ENCODE measurements at places on chromosomes 7 and 10. TPM values are rescaled to one million over a fixed set of nuclear protein-coding genes. Genes with fewer than 3 reads are reported as not detected.

DNA sequence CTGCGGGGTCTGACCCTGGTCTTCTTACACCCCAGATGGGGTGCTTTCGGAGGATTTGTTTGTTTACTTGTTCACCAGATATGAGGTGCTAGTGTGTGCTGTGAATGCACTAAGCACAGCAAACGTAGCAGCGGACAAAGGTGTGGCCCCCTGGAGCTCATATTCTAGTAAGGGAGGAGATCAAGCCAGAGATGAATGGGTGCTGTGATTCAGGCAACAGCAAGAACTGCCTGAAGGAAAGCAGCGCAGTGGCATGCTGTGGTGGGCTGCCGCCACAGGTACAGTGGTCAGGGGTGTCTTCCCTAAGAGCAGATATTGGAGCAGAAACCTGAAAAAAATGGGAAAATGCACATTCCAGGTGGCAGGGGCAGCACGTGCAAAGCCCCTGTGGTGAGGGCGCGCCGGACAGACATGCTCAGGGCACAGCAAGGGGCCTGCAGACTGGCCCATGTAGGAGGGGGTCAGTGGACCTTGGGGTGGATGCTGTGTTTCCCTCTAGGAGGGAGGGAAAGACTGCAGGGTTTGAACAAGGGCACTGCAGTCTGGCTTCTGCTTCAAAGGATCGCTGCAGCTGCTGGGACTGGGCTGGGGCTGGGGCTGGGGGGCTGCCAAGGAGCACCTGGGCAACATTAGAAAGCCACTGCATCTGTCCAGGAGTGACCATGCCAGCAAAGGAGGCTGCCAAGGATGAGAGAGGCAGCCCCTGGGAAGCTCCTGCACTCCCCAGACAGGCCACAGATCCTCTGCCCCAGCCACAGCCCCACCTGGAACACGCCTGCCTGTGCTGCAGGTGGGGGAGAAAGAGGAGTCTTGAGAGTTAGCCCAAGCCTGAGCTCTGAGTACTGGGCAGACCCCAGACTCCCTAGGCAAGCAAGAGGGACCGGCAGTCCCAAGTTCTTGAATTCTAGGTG is 927 bp upstream of the DEPP1 start:
- no peak for DNase-seq

DNA sequence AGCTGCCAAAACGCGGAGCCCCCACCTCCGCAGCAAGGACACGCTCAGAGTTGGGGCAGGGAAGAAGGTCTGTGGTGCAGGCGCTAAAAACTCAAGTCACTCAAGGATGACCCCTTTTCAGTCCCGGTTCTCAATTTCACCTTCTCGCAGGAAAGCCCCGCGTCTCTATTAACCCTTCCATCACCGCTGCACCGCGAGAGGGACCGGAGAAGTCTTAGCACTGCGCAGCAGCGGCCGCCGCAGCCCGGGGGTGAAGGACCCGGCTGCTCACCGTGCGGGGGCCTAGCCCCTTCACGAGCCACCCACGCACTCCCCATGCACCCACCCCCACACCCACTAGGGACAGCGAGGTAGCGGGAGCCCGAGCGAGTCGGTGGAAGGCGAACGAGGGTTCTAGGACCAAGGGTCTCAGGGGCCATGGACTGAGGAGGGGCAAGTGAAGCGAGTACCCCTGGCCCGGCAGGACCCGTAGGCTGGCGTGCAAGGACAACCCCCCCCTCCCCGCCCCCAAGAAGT is 162.9 kb downstream of the SH3PXD2A start:
- no peak for DNase-seq

DNA sequence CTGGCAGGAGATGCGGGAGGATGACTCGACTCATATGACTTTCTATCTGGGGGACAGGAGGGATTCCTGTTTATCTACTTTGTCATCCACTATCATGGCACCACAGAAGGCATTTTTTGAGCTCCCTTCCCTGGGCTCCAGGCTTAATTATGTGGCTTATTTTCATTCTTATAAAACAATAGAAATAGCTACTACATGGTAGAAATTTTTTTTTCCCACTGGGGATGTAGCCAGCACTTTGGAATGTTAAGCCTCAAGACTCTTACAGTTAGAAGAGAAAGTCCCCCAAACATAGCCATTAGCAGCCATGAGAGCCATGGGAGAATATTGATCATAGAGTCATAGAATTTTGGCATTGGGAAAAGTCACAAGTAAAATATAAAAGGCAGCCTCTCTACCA is 14.6 kb upstream of the FAM180A start:
- no peak for DNase-seq

GRCh38 chr7:72751978-72752377 is 76.0 kb downstream of the TYW1B start:
- DNase-seq = no peak

DNA sequence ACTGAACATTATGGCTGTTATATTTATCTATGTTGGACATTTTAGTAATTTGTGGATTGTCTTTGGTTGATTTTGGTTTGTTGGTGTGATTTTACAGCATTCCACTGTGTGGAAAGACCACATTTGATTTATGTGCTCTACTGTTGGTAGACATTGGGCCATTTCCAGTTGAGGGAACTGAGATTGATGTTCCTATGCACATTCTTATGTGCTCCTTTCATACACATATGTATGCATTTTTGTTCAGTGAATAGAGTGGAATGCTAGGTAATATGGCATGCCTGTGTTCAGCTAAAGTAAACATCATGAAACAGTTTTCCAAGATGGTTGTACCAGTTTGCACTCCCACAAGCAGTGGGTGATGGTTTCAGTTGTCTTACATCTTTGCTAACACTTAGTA is 15.1 kb downstream of the CACNB2 start:
- no peak for DNase-seq

DNA sequence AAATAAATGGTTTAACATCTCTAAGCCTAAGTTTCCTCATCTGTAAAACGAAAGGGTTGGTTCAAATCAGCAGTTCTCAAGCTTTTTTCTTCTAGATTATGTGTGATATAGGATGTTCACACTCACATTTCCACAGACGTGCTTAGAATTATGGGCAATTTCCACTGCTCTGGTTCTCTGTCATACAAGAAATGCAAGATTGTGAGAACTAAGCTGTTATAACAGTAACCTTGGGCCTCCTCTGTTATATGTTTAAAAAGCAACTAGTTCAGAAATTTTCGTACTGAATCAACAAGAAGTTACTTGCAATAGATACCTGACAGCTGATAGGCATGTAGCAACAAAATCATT is 33.7 kb downstream of the ADD3 start:
- no peak for DNase-seq

GRCh38 chr7:148163246-148163645 is 427.3 kb upstream of the C7orf33 start:
- no peak for DNase-seq

DNA sequence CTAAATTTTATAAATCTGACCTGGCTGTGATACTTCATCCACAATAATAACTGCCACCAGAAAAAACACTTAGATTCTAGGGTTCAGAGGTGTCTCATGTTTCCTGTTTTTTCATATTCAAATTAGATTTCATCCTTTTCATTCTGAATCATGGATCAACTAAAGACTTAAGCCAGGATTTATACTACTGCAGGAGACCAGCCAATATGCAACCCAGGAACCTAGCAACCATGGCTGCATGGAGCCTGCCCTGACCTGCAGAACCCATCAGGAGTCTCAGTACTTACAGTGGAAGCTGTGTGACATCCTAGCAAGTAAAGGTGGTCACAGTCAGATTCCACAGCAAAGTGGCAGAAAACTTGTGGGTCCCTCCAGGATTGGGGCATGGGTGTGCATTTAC is 40.5 kb upstream of the RNF148 start:
- no peak for DNase-seq

- peak; percentile 38 for DNase-seq
These were observed 264.1 kb downstream of the OTUD1 start for GRCh38 chr10:23702977-23703414.

- DNase-seq = no peak
These were observed 31.1 kb upstream of the YAE1 start for GRCh38 chr7:39535064-39535463.

GRCh38 chr7:118169146-118169545 is 14.8 kb upstream of the LSM8 start:
- no peak for DNase-seq

DNA sequence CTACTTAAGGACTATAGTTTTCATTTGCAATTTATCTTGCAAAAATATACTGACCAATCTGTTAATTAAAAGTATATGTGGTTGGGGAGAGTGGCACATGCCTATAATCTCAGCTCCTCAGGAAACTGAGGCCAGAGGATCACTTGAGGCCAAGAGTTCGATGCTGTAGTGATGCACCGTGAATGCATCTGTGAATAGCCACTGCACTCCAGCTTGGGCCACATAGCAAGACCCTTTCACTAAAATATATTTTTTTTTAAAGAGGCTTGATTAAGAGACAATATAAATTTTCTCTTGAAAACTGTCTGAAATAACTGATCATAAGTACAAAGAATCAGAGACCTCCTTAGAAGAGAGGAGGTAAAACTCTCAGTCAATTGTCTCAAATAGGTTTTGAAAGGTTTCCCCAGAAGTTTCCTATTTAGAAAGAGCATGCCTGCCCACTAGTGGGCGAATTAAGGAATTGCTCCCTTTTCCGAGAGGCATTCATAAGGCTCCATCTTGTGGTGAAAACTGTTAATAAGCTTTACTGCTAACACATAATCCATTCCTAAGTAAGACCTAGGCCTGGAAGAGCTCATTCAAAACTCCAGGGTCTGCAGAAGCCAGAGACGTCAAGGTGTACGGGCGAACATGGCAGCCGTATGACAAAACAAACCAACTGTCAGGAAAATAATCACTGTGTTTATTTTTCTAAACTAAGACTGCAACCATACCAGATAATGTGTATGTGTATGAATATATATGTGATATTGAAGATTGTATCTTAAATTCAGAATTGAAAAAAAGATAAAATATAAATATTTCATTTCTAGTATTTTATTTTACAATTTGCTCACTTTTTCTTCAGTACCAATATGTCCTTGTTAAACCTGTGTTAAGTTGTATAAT is 6.8 kb upstream of the TAS2R40 start:
- DNase-seq = no peak

- no peak for DNase-seq
These were observed 68.6 kb downstream of the ADAM22 start for GRCh38 chr7:88002617-88003016.

- DNase-seq = no peak
These were observed 71.8 kb upstream of the GSDME start for GRCh38 chr7:24828891-24829661.

DNA sequence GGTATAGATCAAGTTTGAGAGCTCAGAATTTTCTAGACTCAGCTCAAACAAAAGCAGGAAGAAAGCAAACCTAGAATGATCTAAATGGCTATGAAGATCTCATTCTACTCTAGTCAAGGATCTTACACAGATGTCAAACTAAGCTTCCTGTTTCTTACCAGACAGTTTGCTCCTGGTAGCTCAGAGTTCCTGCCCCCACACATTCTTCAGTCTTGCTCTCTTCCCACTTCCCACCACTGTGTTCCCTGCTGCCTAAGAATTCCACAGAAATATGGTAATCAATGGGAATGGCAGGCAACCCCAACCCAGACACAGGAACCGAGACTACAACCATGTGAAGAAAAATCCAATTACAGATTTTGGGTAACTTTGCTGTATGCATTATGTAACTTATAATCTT is 133.4 kb upstream of the PTN start:
- no peak for DNase-seq

GRCh38 chr10:50740293-50740648 is 535 bp downstream of the ASAH2B start:
- DNase-seq = no peak

GRCh38 chr10:119384127-119384526 is 158.4 kb downstream of the RGS10 start:
- DNase-seq = peak; percentile 10

- DNase-seq = no peak
These were observed 31.9 kb downstream of the LAMB1 start for GRCh38 chr7:107971100-107971499.

DNA sequence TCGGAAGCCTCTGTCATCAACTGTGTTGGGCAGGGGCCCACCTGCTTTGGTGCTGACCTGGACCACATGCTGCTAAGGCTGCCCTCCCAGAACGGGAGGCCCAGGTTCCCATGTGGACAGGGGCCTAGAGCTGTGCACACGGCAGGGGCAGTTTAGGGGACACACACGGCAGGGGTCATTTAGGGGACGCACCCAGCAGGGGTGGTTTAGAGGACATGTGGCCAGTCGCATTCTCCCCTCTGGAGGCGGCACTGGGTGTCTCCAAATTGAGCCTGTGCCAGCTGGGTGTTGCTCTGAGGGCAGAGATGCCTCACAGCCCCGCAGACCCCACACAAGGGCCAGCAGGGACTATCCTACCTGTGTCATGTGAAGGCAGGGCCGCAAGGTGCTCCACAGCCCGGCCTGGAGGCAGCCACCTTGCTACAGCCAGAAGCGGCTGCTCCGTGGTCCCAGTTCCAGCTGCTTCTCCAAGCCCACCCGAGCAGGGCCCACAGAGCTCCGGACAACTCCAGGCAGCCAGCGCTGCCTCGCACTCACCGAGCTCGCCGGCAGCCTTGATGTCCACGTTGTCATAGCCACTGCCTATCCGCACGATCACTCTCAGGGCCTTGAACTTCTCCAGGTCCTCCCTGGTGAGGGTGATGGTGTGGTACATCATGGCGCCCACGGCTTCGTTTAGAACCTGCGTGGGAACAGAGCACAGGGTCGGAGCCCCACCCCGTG is 60.7 kb downstream of the ZRANB1 start:
- DNase-seq = no peak

DNA sequence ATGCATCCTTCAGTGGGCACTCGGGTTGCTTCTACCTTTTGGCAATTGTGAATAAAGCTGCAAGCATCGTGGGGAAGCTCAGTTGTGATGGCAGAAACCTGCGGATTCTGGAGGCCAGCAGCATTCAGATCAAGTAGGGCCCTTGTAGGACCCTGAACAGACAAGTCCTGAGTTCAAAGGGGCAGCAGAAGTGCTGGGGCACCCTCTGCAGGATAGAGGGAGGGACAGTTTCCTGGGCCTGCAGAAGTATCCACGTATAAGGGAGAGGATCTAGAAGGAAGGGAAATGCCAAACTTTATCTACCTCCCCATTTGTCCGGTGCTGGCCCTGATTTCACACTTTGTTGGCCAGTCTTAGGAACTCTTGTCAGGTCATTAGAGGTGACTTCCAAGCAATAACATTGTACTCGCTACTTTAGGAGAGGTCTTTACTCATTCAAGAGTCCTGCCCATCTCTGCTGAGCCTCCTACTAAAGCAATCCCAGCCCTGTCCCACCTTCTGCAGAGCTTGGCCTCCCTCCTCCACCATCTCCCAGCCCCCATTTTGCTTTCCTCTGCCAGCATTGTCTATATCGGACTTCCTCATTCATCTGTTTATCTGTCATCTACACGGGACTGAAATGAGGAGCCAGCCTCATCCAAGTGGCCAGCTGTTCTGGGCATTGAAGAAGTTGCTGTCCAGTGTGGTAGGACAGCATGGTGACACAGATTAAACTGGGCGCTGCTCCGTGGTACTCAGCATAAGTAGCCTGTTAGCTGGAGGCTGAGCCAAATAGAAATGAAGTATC is 26.6 kb upstream of the R3HCC1L start:
- no peak for DNase-seq

- DNase-seq = no peak
These were observed 166.3 kb upstream of the TMEM196 start for GRCh38 chr7:19939746-19940145.

PKD2L1 gene
- not detected for total RNA-seq

TMED4 gene
- 47.6 TPM for total RNA-seq

SLC26A5 gene
- not detected for total RNA-seq

BEND7 gene
- 18.5 TPM for total RNA-seq

C10orf143 gene
- total RNA-seq = 2.2 TPM

ZNF777 gene
- 6.6 TPM for total RNA-seq

NUDT5 gene
- total RNA-seq = 10.0 TPM

OR2A12 gene
- not detected for total RNA-seq

STK31 gene
- total RNA-seq = not detected
